SW 1271 (cell line): ENCODE measurements at places on chromosomes 2 and 18.

DNA sequence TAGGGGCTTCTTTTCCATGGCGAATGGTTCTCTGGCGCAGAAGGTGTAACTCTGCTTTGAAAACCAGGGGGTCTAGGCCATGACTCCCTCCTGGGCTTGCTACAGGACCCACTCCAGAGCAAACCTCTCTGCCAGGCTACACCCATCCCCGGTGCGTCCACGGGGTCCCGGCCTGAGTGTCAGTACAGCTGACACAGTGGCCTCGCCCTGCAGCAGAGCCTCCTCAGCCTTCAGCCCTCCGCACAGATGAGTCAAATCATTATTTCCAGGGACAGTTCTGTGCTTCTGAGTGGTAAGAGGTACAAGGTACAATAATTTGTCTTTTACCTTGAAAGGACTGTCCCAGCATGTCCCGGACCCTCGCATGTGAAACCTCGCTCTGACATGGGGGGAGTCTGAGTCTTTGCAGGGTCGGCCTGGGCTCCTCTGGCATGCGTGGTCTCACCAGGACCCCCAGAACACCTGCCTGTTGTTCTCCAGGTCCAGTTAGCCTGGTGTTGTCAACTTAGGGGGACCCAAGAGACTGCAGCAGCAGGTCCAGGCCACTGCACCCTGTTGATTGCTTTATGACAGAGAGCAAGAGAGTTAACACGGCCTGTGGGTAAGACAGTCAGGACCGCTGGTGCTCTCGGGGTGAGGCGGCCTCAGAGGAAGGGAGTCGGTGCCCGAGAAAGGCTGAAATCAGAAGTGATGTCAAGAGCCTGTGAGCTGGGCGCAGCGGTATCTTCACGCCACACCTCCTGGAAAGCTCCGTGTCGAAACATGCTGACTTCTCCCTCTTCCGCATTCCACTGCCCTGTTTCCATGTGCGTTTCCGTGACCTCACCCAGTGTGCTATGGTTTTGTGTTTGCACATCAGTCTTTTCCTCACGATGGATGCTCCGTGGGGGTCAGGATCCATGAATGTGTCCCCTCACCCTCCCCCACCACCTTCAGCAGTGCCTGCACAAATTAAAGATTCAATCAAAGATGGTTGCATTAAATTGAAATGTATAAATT lies 340.1 kb downstream of the EIPR1 start:
- no peak for DNase-seq

- DNase-seq = no peak
These were observed 83.0 kb downstream of the NEB start for GRCh38 chr2:151651274-151651673.

- no peak for DNase-seq
These were observed 447.0 kb downstream of the SOX11 start for GRCh38 chr2:6139142-6139541.

- DNase-seq = peak; percentile 29
These were observed 19.2 kb upstream of the TMEM177 start for GRCh38 chr2:119659601-119660342.

GRCh38 chr2:42047488-42048298 lies at the start of gene PKDCC:
Gene PKDCC, plus strand, starts transcription at chr2:42048021. Its CDS starts 179 bp downstream, at chr2:42048200.
- peak; percentile 60 for DNase-seq

DNA sequence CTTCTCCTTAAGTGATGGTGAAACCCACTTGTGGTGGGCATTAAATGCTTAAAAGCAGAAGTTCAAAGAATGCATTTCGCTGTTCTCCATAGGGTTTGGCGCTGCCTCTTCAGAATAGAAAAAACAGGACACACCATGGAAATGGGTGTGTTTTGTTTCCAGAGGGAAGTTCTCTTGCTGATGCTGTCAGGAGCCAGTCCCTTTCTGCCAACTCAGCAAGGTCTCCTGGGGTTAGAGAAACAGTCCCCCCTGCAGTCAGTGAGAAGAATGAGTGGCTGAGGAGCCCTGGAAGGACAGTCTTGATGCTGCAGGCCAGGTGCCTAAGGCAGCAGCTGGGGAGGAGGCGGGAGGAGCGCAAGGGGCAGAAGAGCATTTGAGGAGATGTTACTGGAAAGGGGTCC lies 37.8 kb upstream of the ASAP2 start:
- no peak for DNase-seq

GRCh38 chr2:232457121-232458011 lies 1.4 kb downstream of the ALPI start:
- DNase-seq = no peak

DNA sequence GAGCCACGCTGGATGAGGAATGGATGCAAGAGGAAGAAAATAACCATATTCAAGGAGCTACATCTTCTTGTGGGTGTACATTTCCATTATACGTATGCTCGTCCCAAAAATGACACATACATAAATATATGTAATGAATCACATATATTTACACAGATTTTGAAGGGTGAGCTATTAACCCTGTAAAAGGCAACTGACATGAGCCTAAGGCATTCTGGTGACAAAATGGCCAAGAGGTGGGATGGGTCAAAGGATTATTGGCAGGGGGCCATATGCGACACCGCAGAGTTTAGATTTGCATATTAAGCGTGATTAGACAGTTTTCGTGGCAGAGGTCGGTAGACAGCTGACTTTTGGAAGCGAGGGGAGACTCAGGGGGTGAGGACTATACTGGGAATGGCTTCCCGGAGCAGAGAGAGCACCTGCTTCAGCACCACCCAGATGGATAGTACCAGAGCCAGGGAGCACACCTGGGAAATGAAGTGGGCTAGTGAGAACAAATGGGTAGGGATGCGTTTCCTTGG lies 431 bp upstream of the CNRIP1 start:
- DNase-seq = no peak

- no peak for DNase-seq
These were observed 67.9 kb upstream of the PIK3C3 start for GRCh38 chr18:41887100-41887499.

GRCh38 chr2:25303633-25304236 lies 38.0 kb downstream of the DNMT3A start:
- no peak for DNase-seq

DNA sequence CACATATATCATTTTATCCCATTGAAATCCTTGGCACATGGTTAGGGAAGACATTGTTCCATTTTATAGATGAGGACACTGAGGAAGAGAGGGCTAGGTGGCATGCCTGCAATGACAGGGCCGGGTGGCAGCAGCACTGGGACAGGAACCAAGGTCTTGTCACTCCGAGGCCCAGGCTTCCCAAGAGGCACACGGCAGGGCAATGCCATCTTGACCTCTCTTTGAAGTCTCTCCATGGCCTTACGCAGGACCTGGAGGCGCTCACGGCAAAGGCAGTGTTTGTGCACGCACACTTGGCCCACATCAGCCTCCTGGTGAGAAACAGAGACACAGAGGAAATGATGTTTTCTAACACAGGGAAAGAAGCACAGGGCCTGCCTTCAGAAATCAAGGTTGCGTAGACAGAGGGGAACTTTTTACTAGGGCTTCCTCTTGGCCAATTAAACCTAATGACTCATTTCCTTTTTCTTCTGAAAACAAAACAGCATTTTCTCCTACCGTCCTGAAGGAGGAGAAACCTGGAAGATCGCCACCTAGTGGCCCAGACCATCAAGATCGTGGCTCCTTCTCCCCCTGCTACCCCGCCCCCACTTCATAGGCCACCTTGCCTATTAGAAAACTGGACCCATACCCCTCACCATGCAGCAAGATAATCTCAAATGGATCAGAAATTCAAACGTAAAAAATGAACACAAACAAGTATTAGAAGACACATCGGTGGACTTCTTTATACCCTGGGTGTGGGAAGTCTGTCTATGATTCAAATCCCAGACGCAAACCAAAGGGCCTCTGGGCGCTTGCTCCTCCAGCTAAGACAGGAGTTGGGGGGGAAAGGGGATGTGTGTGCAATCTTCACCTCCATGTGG lies 74.6 kb upstream of the SP3 start:
- peak; percentile 96 for DNase-seq

DNA sequence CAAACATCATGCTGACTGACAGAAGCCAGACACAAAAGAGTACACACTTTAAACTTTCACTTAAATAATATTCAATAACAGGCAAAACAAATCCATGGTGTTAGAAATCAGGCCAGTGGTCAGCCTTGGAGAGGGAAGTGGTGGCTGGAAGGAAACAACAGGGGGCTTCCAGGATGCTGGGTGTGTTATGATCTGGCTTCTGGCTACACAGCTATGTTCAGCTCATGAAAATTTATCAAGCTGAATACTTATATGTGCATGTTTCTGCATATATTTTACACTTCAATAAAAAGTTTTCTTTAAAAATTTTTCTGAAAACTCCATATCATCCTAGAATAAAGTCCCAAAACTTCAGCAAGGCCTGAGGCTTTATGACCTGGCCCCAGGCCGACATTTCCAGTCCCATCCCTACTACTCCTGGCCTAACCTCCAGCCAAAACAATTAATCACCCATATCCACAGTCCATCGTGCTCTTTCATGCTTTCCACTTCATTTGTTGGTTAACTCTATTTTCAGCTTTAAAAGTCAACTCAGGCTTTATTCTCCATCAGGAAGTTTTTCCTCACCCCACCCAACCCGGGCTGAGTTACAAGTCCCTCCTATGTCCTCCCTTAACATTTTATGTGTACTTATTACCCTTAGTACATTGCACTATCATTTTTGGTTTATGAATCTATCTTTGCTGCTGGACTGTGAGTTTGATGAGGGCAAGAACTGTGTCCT lies 27.9 kb upstream of the SPTBN1 start:
- DNase-seq = no peak

GRCh38 chr2:167249197-167249596 lies 360.9 kb downstream of the XIRP2 start:
- no peak for DNase-seq

GRCh38 chr2:74414881-74415761 lies 6.3 kb downstream of the C2orf81 start:
- DNase-seq = no peak

GRCh38 chr18:74692367-74693013 lies 94.8 kb downstream of the ZNF407 start:
- DNase-seq = no peak

GRCh38 chr2:69560147-69560482 lies 83.4 kb downstream of the AAK1 start:
- DNase-seq = no peak

- no peak for DNase-seq
These were observed 231.1 kb downstream of the RAD51AP2 start for GRCh38 chr2:17287183-17287582.

- no peak for DNase-seq
These were observed 1.8 kb upstream of the CXCR2 start for GRCh38 chr2:218123986-218124385.

GRCh38 chr2:23512778-23513177 lies 127.8 kb downstream of the KLHL29 start:
- DNase-seq = no peak

DNA sequence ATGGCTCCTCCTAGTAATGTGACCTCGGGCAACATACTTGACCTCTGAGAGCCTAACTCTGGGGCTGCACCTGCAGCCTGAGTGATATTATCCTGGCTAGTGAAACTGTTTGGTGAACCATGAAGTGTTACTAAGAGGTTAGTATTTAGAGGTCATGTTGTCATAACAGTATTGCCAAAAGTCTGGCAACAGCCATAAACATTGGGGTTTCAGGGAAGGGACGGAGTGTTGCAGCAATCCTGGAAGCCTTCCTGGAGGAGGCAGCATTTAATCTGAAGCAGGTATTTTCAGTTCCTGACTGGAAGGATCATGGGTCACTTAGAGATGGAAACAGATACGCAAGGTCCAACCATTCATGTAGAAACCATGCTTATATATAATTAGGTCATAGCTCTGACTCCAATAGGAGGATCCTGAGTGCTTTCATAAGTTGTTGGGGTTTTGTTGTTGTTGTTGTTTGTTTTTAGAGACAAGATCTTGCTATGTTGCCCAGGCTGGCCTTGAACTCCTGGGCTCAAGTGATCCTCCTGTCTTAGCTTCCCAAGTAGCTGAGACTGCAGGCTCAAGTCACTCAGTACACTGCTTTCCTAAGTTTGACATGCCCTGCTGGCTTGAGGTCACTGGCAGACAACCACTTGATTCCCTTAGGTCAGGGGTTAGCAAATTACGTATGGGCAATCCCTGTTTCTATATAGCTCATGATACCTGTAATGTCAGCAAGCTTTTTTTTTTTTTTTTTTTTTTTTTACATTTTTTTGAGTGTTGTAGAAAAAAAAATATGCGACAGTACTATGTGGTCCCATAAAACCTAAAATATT lies 21.5 kb downstream of the GPR39 start:
- DNase-seq = no peak

DNA sequence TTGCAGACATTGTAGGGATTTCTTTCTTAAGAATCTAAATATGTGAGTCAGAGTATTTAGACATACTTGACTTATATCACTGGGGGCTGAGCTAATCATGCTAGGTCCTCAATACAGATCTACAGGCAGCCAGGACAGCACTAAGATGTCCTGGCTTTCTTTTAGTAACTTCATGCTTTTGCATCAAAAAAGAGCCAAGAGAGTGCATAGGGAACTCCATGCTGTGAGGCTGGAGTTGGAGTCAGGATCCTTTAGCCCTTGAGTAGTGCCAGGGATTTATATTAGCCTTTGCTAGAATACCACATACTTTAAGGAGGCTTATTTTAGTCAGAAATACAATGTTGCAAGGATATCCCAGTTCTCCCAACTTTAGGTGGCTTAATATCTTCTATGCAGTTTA lies 289.7 kb downstream of the CCDC85A start:
- DNase-seq = no peak

- DNase-seq = no peak
These were observed 359.0 kb downstream of the TSN start for GRCh38 chr2:122114421-122114820.

DNA sequence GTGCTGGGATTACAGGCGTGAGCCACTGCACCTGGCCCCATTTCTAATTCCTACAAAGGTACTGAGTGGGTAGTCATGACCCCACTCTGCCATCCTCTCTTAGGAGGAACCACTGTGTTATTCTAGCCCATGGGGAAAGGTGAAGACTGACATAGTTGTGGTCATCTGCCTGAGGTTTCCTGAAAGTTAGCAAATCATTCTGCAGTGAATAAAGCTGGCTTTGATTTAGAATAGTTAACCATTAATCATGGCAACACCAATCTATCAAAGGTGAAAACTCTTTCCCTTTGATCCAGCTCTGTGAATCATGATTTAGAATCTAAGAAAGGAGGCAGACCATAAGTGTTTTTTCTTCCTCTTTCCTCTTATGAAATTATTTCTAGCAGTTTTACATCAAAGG lies 50.8 kb downstream of the SUMO1 start:
- no peak for DNase-seq

GRCh38 chr2:224038049-224038829 lies 847 bp downstream of the SERPINE2 start:
- no peak for DNase-seq

GRCh38 chr2:216695401-216695821 lies at the start of gene IGFBP5:
Gene IGFBP5, minus strand, starts transcription at chr2:216695549. Its CDS starts 774 bp downstream, at chr2:216694775.
- no peak for DNase-seq

GRCh38 chr18:7757175-7757574 lies 190.1 kb downstream of the PTPRM start:
- no peak for DNase-seq

GRCh38 chr18:31407649-31408048 lies 31.1 kb downstream of the DSG4 start:
- DNase-seq = no peak

DNA sequence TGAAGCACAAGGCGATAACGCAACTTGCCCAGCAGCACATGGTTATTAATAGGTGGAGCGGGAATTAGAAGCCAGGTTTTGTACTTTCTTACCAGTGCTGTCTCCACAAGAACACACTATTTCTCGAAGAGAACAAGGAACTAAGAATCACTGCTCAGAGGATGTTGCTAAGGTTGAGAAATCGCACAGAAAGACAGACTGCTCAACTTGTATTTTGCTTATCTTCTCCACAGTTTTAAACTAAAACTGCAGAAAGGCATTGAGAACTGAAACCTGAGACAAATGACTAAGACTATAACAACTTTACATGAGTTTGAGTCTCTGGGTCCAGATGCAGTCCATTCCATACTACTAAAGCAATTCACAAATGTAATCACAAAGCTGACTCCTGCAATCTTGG lies 6.2 kb downstream of the PRKD3 start:
- DNase-seq = no peak
